Activated T-helper 2 cell treated with anti-CD3 and anti-CD28 coated beads, Interferon-gamma antibody, Interleukin-2, Interleukin-4, amounts not matched to agents 10 μg/mL and 5 μg/mL and 100 μg/mL, durations not matched to agents 14 hours and 24 hours and 36 hours (primary cell): ENCODE measurements at places on chromosomes 7 and 10.
A peak's percentile ranks its signal among the peaks of the same experiment; 100 is the strongest.

GRCh38 chr10:98012644-98013043 is 17.8 kb downstream of the CRTAC1 start:
- H3K4me1 ChIP-seq, result no peaks in the 10 kb centered on the region
- no peak overlapping the region for H3K4me3 ChIP-seq
- H3K27ac ChIP-seq, result no peak overlapping the region
- no peaks in the 10 kb centered on the region for H3K36me3 ChIP-seq

GRCh38 chr7:24842449-24843241 is 85.4 kb upstream of the GSDME start:
- H3K4me3 ChIP-seq, result no peak overlapping the region
- peak overlapping the region; percentile 5 for H3K27ac ChIP-seq
- DNase-seq, result no peak
- H3K4me1 ChIP-seq, result peaks cover 20% of the 10 kb centered on the region

DNA sequence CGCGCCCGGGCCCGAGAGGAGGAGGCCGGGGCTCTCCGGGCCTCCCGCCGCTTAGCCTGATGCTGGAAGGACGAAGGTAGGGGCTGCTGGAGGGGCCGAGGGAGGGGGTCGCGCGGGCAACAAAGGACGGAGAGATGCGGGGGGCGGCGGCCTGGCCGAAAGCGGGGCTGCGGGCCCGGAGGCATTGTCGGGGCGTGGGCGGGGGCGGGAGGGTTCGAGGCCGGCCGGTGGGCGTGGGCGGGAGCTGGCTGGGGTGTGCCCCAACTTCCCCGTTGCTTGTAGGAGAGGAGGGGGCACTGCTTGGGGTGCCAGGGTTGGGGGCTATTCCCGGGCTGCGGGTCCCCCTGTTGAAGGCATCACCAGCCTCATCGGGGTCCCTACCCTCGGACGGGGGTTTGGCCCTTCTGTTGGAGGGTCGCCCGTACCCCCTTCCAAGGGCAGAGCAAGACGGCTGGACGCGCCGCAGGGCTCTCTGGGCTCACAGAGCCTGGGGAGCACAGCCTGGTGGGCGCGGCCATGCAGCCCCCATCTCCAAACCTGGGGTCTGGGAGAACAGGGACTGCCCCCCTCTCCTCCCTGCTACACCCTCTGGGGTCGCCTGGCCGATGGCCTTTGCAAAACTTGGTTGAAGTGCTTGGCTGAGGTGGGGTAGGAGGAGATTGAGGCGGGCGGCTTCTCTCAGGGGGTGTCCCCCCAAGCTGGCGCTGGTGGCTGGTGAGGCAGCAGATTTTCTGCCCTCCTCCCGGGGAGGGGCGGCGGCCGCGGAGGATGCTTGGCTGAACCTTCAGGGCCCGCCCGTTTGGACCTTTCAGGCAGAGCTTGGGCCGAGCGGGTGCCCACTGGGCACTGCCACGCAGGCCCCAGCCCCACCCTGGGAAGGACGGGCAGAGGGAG is 699 bp downstream of the CLIP2 start:
- H3K36me3 ChIP-seq, result no peaks in the 10 kb centered on the region
- peaks cover 15% of the 10 kb centered on the region for H3K4me1 ChIP-seq
- DNase-seq, result no peak

- H3K27ac ChIP-seq, result no peak overlapping the region
- peaks cover 29% of the 10 kb centered on the region for H3K4me1 ChIP-seq
- H3K4me3 ChIP-seq, result no peak overlapping the region
- H3K27me3 ChIP-seq, result no peaks in the 10 kb centered on the region
- peaks cover 9% of the 10 kb centered on the region for H3K36me3 ChIP-seq
Measured at GRCh38 chr7:121436688-121437087, 40.6 kb upstream of the FAM3C start.

- H3K4me1 ChIP-seq, result peaks cover 8% of the 10 kb centered on the region
- DNase-seq, result no peak
Measured at GRCh38 chr7:1592299-1592871, 22.6 kb upstream of the PSMG3 start.

GRCh38 chr10:60082744-60083344 is 176.5 kb upstream of the CCDC6 start:
- no peaks in the 10 kb centered on the region for H3K4me1 ChIP-seq
- no peaks in the 10 kb centered on the region for H3K27me3 ChIP-seq
- DNase-seq, result no peak
- H3K36me3 ChIP-seq, result no peaks in the 10 kb centered on the region
- H3K27ac ChIP-seq, result no peak overlapping the region

- DNase-seq, result no peak
- H3K4me1 ChIP-seq, result peaks cover 2% of the 10 kb centered on the region
- H3K4me3 ChIP-seq, result no peak overlapping the region
- peaks cover 3% of the 10 kb centered on the region for H3K27me3 ChIP-seq
- H3K27ac ChIP-seq, result no peak overlapping the region
Measured at GRCh38 chr7:93851536-93851935, 39.0 kb downstream of the TFPI2 start.

- H3K4me1 ChIP-seq, result peaks cover 35% of the 10 kb centered on the region
- H3K27me3 ChIP-seq, result peaks cover 11% of the 10 kb centered on the region
- peak overlapping the region; percentile 99 for H3K27ac ChIP-seq
- peaks cover 46% of the 10 kb centered on the region for H3K36me3 ChIP-seq
Measured at GRCh38 chr7:92835261-92835850, 1.0 kb downstream of the CDK6 start.
